Epithelial cell of esophagus (primary cell): ENCODE measurements at places on chromosomes 1 and 21.
A peak's percentile ranks its signal among the peaks of the same experiment; 100 is the strongest.

- DNase-seq = peak; percentile 40
Measured at GRCh38 chr1:63888984-63889383, 115.2 kb downstream of the ROR1 start.

GRCh38 chr1:180630408-180631193 is 1.2 kb upstream of the XPR1 start:
- DNase-seq = no peak

- DNase-seq = no peak
Measured at GRCh38 chr21:45049714-45050344, 24.6 kb upstream of the ADARB1 start.

DNA sequence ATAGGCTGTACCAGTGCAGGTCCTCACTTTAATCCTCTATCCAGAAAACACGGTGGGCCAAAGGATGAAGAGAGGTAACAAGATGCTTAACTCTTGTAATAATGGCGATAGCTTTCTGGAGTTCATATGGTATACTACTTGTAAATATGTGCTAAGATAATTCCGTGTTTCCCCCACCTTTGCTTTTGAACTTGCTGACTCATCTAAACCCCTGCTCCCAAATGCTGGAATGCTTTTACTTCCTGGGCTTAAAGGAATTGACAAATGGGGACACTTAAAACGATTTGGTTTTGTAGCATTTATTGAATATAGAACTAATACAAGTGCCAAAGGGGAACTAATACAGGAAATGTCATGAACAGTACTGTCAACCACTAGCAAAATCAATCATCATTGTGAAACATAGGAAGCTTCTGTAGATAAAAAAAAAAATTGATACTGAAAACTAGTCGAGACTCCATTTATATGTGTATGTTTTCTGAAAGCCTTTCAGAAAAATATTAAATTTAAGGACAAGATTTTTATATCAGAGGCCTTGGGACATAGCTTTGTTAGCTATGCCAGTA is 7.0 kb downstream of the SOD1 start:
- DNase-seq = no peak

GRCh38 chr1:211479624-211480023 is 12.3 kb downstream of the RD3 start:
- DNase-seq = no peak

DNA sequence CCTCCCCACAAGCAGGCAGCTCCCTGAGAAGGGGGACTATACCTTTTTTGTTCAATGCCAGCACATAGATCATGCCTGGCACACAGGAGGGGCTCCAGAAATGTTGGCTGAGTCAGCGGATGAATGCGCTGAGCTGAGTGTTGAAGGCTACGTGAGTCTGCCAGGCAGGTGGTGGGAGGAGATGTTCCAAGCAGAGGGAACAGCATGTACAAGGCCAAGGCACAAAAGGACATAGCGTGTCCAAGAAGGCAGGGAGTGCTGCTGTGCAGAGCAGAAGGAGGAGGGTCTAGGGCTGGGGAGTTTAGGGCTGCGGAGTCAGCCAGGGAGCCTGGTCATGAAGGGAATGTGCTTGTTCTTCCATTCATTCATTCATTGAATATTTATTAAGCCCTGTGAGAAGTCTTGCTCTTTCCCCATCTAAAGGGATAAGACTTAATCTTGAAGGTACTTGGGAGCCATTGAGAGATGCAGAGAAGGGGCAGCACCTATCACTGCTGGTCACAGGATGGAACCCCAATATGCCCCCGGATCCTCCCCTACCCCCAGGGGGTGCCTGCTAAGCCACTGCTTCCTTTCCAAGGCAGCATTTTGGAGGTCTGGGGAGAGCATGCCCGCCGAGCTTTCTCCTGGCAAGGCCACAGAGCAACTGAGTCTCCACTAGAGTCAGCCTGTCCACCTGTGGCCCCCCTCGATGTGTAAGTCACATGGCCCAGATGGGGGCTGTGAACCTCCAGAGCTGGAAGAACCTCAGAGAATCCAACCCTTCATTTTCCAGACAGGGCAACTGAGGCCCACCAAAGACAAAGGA is 31.2 kb upstream of the LAPTM5 start:
- DNase-seq = peak; percentile 33

- DNase-seq = peak; percentile 57
Measured at GRCh38 chr1:27605796-27606707, 2.1 kb upstream of the AHDC1 start.

GRCh38 chr1:5492846-5493245 is 499.4 kb downstream of the NPHP4 start:
- DNase-seq = no peak

GRCh38 chr1:30117685-30118084 is 605.7 kb downstream of the MATN1 start:
- DNase-seq = no peak

GRCh38 chr1:207628776-207629175 is 16.2 kb upstream of the CR1L start:
- DNase-seq = no peak

DNA sequence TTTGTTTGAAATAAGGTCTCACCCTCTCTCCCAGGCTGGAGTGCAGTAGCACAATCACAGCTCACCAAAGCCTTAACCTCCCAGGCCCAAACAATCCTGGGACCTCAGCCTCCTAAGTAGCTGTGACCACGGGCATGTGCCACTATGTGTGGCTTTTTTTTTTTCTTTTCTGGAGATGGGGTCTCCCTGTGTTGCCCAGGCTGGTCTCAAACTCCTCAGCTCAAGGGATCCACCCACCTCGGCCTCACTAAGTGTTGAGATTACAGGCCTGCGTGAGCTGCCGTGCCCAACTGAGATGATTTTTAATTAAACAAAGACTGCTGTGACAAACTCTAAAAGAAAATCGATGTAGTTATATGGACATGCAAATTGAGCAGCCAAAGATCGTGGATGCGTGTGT is 768.4 kb upstream of the ADGRL2 start:
- DNase-seq = no peak

DNA sequence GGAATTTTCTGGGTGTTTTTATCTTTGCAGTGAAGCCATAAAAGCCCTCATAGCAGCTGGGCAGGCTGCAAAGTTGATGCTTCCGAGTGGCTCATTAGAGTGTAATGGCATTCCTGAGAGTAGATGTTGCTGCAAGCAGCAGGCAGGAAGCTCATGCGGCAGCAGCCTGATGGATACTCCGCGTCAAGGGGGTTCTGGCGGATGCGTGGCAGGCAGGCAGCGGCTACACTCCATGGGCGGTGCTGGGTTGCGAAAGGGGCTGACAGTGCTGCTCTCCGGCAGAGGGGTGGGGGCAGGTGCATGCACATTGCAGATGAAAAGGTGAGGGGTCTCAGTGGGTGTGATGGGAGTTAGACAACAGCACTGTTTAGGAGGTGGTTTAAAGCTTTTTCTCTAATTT is 93.2 kb upstream of the AJAP1 start:
- DNase-seq = no peak

DNA sequence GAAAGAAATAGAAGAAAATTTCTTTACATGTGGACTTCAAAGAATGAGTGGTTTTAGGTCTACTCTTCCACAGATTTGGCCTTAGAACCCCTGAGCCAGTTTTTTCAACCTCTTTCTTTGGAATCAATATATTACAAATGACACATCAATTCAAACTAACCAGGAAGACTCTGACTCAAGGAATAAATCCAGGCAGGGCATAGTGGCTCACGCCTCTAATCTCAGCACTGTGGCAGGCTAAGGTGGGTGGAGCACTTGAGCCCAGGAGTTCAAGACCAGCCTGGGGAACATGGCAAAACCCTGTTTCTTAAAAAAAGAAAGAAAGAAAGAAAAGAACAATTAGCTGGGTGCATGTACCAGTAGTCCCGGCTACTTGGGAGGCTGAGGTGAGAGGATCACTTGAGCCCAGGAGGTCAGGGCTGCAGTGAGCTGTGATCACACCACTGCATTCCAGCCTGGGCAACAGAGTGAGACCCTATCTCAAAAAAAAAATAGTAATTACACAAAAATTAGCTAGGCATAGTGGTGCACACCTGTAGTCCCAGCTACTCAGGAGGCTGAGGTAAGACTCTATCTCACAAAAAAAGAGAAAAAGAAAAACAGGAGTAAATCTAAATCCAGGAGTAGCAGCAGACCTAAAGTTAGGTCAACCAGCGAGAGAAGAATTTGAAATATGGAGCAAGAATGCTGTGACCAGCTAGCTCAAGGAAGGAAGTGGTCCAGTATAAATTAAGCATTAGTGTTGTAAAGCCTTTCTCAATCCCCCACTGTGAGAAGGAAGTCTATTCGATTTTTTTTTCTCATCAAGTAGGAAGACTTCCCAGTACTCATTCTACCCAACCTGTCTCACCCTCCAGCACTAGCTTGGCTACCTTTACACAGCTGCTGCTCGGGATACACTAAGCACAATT is 1.9 kb downstream of the SORT1 start:
- peak; percentile 36 for DNase-seq

- DNase-seq = no peak
Measured at GRCh38 chr1:1262071-1262470, 11.6 kb downstream of the UBE2J2 start.

GRCh38 chr1:62875676-62876075 is 91.7 kb downstream of the ATG4C start:
- DNase-seq = no peak

DNA sequence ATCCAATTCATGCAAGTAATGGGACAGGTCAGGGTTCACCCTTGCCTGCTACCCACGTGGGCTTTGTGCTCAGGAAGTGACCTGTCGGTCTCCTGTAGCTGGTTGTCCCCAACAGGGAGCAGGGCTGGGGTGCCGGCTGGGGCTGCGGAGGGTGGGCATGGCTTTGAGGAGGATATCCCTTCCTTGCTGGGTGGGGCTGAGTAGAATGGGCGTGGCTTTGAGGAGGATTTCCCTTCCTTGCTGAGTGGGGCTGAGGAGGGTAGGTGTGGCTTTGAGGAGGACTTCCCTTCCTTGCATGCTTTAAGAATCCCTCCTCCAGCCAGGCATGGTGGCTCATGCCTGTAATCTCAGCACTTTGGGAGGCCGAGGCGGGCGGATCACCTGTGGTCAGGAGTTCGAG is 151.3 kb downstream of the CLIC6 start:
- DNase-seq = peak; percentile 57
